ENCODE measurements at places on chromosomes 11 and 22.

- no peak for DNase-seq
These were observed 2.6 kb downstream of the TAF1D start for GRCh38 chr11:93738647-93739081.

DNA sequence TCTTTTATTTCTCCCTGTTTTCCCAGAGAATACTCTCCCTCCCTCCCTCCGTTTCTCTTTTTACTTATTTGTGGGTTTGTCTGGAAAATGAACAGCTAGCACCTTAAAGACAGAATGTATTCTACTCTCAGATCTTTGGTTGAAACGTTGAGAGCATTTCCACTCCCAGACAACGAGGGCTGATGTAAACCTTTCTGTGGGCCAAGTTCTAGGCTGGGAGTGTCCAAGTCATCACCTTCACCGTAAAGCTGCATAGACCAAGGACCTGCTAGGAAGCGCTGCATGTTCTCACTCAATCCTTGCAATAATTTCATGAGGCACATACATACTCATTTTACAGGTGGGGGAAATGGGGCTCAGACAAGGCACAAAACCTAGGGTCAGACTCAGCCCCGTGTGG lies 32.4 kb downstream of the MYH9 start:
- no peak for DNase-seq

DNA sequence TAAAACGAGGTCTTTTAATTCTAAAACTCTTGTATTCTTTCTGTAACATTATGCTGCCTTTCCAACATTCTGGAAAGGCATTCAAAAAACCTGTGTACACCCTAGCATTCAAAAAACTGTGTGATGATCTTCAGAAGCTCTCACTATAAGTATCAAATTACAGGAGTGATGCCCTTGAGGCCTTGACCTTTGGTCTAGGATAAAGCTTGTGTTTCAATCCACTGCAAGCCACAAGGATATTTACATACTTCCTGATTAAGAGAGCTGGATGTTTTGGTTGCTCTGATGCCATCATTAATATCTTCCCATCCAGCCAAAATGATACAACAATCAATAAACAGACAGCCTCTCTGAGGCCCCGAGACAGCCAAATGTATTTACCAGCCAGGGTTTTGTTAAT lies 11.9 kb downstream of the CLPB start:
- no peak for DNase-seq

DNA sequence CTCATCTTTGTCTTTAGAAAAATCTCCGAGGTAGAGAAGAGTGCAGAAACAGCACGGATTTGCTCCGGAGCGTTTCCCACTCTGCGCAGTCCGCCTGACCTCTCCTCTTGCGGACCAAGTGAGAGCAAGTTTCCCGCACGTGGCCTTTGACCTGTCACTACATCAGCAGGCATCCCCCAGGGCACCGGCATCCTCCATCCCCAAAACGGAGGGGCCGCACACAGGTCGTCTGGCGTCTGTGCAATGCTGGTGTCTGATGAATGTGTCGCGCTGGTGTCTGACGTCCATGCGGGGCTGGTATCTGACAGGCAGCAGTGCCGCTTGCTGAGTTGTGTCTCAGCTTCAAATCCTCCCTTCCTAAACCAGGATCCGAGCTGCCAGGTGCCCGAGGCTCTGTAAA lies 739 bp upstream of the MRGPRE start:
- DNase-seq, result no peak

DNA sequence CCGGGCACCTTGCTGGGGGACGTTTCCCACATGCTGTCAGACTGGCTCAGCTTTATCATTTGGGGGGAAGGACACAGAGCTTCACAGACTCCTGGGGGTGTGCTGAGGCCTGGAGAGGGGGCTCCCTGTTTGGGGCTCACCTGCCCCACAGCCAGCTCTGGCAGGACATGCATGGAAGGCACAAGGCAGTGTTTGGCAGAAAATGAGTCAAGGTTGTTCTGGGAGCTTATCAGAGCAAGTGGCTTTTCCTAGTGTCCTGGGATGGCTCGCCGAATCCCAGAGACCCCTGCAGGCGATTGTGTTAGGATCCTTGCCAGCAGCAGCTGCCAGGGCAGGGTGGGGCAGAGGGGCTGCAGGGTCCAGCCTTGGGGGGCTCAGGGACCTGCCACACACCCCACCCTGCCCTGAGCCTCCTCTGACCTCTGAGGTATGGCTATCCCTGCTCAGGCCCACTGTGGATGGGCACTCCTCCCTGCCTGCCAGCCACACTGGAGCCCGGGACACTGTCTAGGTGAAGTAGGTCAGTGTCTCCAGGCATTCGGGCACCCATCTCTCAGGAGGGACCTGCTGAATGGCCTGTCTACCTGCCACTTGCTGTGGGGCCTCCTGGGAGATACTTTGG lies 1323.0 kb downstream of the BRD1 start:
- DNase-seq, result no peak

DNA sequence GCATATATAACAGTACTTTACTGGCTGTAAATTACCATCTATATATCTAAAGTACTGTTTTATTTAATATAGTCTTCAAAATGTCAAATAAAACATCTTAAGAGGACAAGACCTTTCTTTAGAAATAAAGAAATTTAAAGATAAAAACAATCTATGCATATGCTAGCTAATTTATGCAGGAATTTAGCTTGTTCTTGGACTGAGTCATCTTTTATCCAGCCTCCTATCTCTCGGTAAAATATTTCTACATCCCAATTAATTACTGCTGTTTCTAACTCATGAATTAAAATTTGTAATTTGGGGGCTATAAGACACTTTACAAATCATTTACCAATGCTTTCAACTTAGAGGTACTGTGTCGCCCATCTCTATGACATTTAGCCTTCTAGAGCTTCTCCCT lies 72.8 kb upstream of the DDI1 start:
- no peak for DNase-seq

GRCh38 chr22:37281646-37282384 lies 493 bp upstream of the CYTH4 start:
- DNase-seq, result no peak

GRCh38 chr11:63737718-63738117 lies 30.9 kb downstream of the ZFTA start:
- no peak for DNase-seq

GRCh38 chr11:104324276-104324675 lies 160.3 kb upstream of the PDGFD start:
- DNase-seq, result no peak

GRCh38 chr11:83554876-83555275 lies 268.7 kb upstream of the CCDC90B start:
- no peak for DNase-seq

GRCh38 chr11:14746857-14747395 lies 103.3 kb downstream of the PDE3B start:
- no peak for DNase-seq

DNA sequence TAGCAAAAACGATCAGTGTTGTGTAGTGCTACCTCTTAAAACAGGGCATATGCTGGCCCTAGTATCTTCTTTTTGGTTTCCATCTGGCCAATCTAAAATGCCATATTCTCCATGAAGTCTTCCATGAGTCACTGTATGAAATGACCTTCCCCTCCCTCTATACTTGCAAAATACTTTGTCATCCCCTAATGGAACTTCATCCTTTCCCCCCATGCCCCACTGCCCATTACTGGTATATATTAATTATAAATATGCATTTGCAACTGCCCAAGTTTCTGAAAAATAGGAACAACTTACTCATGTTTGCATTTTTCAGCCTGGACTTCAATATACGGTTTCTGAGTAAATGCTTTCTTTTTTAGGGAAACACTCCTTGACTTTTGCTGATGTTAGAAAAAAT lies 4.5 kb downstream of the APIP start:
- no peak for DNase-seq

DNA sequence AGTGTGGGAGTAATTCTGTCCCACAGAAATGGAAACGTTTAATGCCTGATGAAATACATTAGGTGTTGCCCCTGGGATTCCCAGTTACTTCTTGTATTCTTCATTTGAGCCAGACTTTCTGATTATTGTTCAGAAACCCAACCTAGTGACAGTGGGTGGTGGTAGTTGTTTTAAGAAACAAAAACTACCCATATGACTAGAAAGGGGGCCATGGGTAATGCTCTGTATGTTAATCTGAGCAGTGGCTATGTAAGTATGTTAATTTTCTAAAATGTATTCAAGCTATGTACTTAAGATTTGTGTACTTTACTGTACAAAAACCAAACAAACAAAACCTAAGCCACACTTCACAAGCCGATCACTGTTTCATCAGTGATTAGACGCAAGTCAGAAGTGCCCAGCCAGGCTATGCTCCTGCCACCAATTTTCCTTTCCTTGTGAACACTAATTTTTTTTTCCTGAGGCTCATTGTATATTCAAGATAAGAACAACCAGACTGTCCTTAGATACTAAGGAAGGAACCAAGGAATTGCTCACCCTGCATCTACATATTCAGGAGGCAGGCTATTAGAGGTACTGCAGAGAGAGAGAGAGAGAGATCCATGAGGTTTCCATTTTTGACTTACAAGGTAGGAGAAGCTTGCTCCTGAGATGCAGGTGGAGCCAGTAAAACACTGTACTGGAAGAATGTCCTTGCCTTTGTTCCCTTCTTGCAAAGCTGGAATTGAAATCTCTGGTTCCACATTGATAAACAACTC lies 122.7 kb downstream of the DBX1 start:
- no peak for DNase-seq

GRCh38 chr11:134119094-134119493 lies 50.2 kb downstream of the JAM3 start:
- no peak for DNase-seq
